ENCODE measurements at places on chromosomes 2 and 18.

GRCh38 chr18:56068701-56069100, 480.7 kb upstream of the TCF4 start:
- no peak for DNase-seq

- DNase-seq = no peak
Observed at GRCh38 chr2:17962876-17963275, 84.4 kb downstream of the KCNS3 start.

- no peak for DNase-seq
Observed at GRCh38 chr2:220036431-220036830, 409.0 kb downstream of the SLC4A3 start.

DNA sequence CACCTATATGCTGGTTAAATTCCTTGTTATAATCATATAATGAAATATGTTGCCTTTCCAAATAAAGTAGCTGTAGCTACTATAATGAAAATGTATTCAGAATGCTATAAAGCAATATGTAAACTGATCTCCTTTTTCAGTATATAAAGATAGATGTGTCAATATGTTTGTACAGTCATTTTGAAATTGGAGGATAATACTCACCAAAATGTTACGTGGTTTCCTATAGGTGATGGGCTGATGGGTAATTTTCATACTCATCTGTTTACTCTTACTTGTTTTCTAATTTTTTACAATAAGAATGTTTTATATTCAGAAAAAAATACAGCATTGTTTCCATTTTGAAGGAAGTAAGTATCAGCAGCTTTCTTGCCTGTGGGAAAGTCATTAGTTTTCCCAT, 70.2 kb downstream of the PRKRA start:
- no peak for DNase-seq

DNA sequence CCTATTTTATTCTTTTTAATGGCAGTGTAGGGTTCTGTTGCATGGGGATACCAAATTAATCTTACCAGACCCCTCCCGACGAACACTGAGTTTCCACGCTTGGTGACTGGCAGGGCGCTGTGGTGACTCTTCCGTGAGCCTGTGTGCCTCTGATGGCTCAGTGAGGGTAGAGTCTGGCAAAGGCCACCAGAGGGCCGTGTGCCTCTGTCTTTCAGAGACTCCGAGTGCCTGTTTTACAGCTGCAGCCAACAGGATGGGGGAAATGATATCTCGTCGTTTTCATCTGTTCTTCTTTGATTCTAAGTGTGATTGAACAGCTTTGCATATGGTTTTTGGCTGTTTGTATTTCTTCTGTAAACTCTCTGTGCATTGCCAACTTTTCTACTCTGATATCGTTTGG, 99.8 kb downstream of the ZNF236 start:
- DNase-seq = peak; percentile 76

DNA sequence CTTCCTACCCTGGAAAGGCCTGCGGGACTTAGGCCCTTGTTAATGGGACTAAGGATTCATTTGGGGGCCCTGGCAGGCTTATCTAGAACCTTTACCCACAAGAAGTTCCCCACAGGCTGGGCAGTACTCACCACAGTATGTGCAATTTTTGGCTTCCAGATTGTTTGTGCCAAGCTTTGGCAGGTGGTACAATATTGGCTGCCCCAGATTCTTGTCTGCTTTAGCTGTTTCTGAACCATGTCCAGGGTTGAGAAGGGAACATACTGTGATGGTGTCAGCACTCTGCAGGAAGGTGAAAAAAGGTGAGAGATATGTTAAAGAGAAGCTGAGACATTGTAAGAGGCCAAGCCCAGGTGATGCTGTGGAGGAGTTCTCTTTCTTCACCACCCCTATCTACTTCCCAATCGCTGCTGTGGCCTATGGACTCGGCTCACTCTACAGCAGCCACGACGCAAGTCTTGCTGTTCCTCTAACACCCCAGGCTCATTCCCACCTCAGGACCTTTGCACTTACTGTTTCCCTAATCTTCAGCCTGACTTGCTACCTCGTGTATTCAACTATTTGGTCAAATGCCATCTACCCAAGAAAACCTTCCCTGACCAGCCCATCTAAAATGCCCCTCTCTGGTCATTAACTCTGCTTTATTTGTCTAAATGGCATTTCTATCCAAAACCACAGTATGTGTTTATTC, 9.2 kb downstream of the SLC4A5 start:
- DNase-seq = no peak

GRCh38 chr2:240781471-240782220, 38.4 kb downstream of the KIF1A start:
- no peak for DNase-seq

DNA sequence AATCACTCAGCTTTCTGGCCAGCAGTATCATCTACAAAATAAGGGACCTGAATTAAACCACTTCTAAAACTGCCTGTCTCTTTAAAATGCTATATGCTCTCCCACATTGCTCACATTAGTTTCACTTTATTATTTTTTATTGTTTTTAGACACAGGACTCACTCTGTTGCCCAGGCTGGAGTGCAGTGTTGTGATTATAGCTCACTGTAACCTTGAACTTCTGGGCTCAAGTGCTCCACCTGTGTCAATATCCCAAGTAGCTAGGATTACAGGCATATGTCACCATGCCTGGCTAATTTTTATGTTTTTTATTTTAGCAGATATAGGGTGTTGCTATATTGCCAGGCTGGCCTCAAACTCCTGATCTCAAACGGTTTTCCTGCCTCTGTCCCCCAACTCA, 591.3 kb upstream of the ZNF804A start:
- DNase-seq = no peak

- no peak for DNase-seq
Observed at GRCh38 chr2:32877587-32878510, 68.9 kb upstream of the LTBP1 start.

DNA sequence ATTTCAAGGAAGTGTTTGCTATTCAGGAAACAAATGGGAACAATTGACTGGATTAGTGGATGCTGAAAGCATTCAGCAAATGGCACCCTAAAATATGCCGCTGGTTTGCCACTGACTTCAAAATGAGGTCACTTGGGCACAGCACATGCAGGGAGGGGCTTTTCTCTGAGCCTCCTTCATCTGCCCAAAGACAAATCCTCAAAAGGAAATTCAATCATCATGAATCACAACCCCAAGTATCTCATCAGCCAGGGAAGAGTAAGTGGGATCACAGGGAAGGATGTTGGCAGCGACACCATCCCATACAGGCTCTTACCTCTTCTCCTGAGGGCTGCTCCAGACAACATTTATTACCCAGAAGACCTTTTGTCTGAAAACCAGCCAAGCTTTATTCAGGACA, 14.4 kb upstream of the SP140L start:
- DNase-seq = no peak

DNA sequence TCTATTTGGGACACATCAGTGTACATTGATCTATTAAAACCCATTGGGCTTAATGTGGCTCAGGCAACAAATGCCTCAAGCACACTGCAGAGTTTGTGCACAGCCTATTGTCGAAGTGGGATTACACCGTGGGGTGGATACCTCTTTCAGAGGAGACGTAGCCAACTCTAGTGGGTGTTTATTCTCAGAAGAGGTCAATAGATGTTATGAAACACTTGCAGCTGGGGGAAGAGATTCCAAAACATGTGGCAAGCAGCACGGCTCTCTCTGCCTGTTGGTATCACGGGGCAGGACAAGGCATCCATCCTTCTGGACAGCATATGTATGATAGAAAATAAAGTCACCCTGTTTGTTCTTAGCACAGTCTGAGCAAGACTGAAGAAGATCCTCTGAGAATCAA, 121.4 kb upstream of the COPS8 start:
- DNase-seq = no peak

GRCh38 chr2:121532894-121533293, 2.2 kb downstream of the RNU4ATAC start:
- no peak for DNase-seq

DNA sequence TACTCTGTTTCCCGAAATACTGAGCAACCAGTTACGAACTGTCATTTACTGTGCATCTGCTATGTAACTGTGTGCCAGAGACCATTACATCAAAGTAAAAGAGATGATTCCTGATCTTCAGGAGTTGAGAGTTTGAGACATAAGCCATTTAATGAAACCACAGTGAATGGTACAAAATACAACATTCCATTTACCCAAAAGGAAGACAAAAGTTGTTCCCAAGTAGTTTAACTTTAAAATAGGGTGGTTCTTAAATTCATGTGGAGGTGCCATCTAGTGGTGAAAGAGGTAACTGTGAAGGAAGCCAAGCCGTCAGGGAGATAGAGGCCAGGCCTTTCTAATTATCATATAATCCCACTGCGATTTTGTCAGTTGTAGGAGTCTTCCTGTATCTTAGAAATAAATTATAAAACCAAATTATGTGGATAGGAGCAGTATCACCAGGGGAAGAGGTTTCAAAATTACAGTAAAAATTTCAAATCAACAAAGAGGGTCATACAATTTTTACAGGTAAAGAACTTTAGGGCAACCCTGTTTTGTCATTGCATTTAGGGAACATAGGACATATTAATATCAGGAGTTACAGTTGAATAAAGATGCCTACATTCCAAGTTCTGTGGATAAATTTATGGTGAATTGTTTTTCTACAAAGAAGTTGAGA, 67.7 kb downstream of the EPAS1 start:
- peak; percentile 62 for DNase-seq

GRCh38 chr2:30204281-30204680, 27.1 kb upstream of the LBH start:
- DNase-seq = no peak

GRCh38 chr2:27829791-27830190, 58.3 kb downstream of the MRPL33 start:
- DNase-seq = no peak

- no peak for DNase-seq
Observed at GRCh38 chr18:49130261-49130660, 179.5 kb upstream of the SMAD7 start.

- DNase-seq = peak; percentile 13
Observed at GRCh38 chr18:21741562-21742314, 1.1 kb downstream of the MIB1 start.

GRCh38 chr2:216769626-216770025, 74.3 kb upstream of the IGFBP5 start:
- DNase-seq = no peak

DNA sequence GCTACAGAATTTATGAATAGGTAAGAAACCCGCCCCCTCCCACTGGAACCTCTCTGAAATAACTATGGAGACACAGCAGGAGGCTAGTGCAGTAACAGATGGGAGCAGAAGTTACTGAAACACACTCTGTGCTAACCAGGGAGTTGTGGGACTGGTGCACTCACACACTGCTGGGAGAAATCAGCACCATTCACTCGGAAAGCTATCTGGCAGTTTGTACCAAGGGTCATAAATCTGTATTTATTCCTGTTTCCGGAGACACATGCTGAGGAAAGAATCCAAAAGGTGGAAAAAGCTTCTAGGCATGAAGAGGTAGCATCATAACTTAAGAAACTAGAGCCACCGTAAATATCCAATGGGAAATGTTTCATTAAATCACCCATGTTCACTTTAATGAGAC, 39.9 kb downstream of the TGFA start:
- no peak for DNase-seq

GRCh38 chr2:239814861-239815601, 210.1 kb downstream of the NDUFA10 start:
- DNase-seq = no peak

DNA sequence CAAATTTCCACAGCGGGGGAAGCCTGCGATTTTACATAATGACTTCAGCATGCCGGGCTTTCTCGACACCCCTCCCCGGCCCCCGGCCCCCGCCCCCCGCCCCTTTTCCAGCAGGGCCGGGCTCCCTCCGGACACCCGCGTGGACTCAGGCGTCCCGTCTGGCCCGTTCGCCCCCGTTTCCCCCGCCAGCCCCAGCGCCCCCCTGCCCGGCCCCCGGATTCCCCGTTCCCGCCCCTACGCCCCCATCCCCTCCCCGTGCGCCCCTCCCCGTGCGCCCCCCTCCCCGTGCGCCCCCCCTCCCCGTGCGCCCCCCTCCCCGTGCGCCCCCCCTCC, 456 bp upstream of the NFATC1 start:
- DNase-seq = no peak

DNA sequence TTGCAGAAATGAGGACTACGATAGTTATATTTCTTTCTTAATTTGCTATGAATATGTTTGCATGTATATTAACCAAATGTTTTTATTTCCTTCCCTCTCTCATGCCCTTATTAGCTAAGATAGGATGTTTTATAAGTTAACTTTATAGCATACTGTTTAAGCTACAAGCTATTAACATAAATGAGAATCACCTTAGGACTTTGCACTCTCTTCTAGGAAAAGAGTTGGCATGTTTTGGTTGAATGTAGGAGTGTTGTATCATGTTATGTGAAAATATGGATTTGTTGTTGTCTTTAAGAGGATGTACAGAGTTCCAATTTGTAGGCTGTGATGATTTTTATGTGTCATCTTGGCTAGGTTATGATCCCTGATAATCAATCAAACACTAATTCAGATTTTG, 467.4 kb upstream of the SETBP1 start:
- DNase-seq = no peak

DNA sequence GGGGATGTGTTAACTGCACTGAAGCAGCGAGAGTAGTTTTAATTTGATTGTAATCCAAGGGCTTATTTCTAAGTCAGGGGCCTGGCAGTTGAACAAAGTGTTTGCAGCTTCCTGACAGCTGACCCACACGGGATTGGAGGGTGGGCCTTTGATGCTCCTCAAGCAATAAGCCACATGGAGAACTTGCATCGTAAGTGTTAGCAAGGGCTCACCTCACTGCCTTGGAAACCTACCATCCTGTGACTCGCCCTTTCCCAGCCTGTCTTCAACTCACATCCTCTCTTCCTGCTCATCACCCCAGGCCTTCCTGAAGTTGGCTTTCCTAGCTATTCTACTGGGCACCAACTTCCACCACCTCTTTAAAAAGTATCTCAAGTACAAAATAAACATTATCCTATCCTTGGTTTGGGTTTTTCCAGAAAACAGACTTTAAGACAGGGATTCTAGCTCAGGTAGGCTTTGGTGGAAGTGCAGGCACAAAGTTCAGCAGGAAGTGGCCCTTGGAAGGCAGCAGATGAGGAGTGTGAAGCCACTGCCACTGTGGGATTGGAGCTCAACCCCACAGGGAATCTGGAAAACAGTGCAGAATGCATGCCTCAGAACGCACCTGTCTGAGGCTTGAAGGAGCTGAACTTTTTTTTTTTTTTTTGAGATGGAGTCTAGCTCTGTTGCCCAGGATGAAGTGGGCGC, 31.6 kb downstream of the B3GNT2 start:
- DNase-seq = no peak

GRCh38 chr2:120330946-120331822, 14.8 kb upstream of the INHBB start:
- DNase-seq = no peak

- no peak for DNase-seq
Observed at GRCh38 chr2:69099541-69099940, 86.6 kb downstream of the ANTXR1 start.

GRCh38 chr2:188114014-188114413, 177.7 kb upstream of the GULP1 start:
- no peak for DNase-seq
